ENCODE measurements at places on chromosomes 5 and 9.

- no peak for DNase-seq
These were observed 255.2 kb downstream of the PDZD2 start for GRCh38 chr5:31894141-31894540.

GRCh38 chr9:91295357-91295756 is 66.4 kb downstream of the AUH start:
- no peak for DNase-seq

GRCh38 chr9:125075997-125076396 is 67.3 kb downstream of the SCAI start:
- no peak for DNase-seq

DNA sequence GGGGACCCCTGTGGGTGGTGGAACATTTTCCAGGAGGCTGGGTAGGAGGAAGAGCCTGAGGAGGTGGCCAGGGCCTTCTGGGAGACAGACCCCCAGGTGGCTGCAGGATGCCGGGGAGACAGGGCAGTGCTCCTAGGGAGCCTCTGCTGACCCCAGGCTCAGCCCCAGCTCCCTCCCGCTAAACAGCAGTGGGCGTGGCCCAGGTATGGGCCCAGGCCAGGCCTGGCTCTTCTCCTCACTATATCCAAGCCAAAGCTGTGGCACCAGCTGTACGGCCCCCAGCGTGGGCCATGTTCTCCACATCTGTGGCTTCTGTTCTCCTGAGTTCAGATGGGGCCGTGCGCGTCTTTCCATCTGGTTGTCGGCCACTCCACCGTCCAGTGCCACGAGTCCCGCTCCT is 58.5 kb downstream of the KCNT1 start:
- DNase-seq = no peak

GRCh38 chr5:91381774-91382359 is 1.2 kb downstream of the ARRDC3 start:
- DNase-seq = peak; percentile 72

GRCh38 chr5:148259288-148259687 is 9.3 kb upstream of the SPINK13 start:
- no peak for DNase-seq

DNA sequence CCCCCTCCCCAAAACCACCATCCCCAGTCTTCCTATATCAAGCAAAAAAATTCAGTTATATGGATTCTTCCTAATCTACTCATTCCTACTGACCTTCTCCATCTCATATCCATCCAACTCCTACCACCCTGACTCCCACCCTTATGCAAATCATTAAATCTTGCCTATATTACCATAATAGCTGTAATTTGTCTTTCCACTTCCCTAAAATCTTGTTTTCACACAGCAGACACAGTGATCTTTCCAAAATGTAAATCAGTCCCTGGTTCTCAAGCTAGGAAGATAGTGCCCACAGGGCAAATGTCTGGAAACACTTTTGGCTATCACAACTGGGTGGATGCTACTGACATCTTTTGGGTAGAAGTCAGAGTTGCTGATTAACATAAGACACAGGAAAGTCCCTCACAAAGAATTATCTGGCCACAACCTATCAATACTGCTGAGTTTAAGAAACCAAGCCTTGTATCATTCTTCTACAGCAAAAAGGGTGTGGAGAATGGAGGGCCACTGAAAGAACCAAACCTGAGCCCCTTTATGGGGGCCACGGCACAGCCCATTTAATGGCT is 1.4 kb downstream of the SRA1 start:
- DNase-seq = no peak

DNA sequence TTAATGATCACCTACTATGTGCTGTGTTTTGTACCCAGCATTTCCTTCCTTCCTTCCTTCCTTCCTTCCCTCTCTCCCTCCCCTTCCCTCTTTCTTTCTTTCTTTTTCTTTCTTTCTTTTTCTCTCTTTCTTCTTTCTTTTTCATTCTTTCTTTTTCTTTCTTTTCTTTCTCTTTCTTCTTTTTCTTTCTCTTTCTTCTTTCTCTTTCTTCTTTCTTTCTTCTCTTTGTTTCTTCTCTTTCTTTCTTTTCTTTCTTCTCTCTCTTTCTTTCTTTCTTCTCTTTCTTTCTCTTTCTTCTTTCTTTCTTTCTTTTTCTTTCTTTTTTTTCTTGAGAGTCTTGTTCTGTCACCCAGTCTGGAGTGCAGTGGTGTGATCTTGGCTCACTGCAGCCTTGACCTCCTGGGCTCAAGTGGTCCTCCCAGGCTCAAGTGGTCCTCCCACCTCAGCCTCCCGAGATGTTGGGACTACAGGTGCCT is 165.7 kb upstream of the MVB12B start:
- DNase-seq = no peak

- no peak for DNase-seq
These were observed 2252.4 kb downstream of the MAT2B start for GRCh38 chr5:165757791-165758190.

- DNase-seq = peak; percentile 71
These were observed 60.8 kb downstream of the SH3TC2 start for GRCh38 chr5:149002053-149002452.

DNA sequence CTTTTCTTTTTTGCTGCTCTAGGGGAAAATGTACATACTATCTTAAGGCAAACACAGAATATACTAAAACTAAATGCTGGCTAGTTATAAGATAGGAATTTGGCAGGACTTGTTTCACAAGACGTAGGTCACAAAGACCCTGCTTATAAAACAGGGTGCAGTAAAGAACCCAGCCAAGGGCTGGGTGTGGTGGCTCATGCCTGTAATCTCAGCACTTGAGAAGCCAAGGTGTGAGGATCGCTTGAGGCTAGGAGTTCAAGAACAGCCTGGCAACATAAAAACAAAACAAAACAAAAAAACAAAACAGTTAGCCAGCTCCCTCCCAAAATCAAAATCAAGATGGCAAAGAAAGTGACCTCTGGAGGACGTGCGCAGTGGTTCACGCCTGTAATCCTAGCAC is 49.5 kb upstream of the DENND4C start:
- DNase-seq = no peak

DNA sequence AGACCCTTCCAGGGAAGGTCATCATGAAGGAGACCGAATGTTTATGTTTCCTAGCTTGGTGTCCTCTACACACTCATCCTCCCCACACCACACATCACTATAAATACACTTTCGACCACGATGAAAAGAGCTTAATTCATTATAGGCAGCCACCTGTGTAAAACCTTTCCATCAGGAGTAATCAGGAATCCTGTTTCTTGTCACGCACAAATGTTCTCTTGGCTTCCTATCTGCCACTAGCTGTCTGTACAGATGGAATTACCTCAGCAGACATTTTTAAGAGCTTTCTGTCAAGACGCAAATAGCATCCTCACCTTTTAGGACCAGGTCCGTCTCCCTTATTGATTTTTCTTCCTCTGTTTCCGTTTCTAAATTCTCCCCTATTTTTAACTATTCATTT is 79.1 kb downstream of the CYFIP2 start:
- no peak for DNase-seq

DNA sequence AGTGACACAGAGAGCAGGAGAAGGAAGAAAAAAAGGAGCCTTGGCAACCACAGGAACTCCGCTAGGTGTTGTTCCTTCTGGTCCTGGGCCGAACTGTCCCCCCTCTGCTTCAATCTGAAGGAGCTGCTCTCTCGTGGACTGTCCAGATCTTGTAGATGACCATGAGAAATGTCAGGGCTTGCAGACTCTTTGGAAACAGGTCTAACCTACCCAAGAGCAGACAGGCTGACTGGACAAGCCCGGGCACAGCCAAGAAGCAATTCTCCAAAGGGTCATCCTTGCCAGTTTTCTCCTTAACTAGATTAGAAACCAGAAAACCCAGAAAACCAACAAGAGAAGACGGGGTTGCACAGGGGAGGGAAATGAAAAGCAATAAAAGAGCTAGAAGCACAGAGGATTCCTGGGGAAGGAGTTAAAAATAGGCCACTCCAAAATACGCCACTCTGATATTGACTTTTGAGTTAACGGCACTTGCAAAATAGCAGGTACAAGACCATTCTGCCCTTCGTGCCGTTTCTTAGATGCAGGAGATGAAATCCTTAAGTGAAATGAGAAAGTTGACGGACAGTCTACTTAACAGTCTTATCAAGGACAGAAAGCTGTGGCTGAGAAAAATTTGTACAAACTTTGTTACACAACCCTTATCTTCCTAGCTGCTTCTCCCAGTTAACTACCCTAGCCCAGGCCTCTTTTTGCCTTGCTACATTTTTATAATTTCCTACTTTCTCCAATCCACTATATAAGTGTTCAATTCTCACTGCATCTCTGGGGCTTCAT is 5.8 kb downstream of the GCNT4 start:
- no peak for DNase-seq

GRCh38 chr9:137025517-137025966 is 2.5 kb downstream of the ABCA2 start:
- no peak for DNase-seq

GRCh38 chr9:89911721-89912604 is 307.2 kb downstream of the GADD45G start:
- no peak for DNase-seq

DNA sequence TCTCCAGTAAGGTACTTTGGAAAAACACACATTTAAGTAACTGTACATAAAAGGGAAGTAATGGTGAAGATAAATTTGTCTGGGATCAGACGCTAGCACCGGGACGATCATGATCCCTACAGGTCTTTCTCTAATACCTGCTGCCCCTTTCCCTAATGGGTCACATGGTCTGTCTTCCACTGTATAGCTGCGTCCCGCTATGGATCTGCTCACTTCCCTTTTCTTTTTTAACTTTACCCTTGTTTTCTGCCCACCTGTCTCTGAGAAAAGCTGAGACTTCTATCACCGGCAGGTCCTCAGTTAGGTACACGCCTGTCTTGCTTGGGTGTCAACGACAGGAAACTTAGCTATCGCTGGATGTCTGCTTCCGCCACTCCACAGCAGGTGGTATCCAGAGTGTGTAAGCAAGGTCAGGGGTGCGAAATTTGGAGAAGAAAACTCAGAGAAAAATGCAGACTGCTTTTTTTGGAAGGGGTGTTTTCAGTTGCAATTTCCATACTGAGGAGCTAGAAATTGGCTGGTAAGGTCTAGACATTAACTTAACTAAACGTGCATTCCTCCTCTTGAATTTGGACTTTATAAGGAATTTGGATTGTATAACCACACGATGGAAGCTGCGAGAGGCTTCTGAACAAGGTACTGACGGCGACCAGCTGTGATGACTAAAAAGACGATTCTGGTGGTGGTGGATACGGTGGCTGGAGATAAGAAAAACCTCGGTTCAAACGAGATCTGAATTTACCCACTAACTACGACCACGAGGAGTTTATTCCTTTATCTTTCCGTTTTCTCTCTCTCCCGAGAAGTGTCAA is 1.1 kb upstream of the ICE1 start:
- DNase-seq = no peak

DNA sequence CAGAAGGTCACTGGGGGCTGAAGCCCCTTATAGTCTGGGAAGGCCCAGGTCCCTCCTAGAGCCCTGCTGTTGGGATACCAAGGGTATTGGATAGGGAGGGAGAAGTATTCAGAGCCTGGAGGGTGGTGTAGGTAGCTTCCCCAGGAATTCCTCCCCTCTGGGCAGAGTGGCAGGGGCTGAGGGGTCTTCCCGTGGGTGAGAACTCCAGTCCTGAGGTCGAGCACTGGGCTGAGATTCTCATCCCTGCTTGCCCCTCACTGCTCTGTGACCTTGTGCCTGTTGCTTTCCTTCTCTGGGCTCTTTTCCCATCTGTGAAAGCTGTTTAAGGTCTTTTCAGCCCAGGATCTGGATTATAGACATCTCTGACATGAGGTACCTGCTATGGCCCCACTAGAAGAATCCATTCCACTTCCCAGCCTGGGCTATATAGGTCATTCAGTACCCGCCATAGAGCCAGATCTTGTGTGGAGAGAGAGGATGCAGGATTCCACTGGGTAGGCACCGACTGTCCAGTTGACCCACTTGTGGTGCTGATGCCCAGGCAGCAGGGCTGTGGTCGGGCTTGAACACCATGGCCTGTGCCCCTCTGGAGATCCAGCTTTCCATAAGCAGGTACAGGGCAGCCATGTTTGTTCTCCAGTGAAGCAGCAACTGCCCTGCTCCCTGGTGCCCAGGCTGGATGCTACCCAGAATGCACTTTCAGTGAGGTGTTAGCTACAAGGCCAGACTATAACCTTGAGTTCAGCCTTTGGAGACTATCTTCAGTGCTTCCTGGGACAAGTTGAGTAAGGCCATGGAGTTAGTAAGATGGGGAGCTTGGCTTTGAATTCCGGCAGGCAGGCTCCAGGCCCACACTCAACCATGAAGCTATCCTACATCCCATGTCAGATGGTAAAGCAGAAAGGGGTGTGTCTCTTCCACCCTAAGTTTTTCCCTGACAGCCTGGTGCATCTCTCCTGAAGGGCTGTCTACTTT is 60.1 kb downstream of the AMBP start:
- no peak for DNase-seq

DNA sequence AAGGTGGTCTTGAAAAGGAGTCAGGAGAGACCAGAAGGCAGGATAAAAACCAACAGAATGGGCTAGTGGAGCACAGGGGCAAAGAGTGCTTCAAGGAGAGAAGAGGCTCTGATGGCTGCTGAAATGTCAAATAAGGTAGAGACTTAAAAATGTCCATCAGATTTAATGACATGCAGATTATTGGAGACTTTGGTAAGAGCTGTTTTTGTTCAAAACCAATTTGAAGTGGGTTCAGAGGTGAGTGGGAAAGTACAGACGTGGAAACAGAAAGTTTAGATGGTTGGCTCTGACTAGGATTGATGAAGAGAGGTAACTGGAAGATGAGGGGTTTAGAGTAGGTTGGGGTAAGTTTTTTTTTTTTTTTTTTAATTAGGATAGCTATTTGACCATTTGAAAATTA is 14.1 kb downstream of the SLC25A46 start:
- no peak for DNase-seq

GRCh38 chr5:180070756-180071530 is 616 bp downstream of the RNF130 start:
- DNase-seq = peak; percentile 44

- DNase-seq = no peak
These were observed 1.2 kb downstream of the SPATA24 start for GRCh38 chr5:139402561-139403158.

- peak; percentile 58 for DNase-seq
These were observed 10.3 kb downstream of the TRIM32 start for GRCh38 chr9:116697362-116697761.

DNA sequence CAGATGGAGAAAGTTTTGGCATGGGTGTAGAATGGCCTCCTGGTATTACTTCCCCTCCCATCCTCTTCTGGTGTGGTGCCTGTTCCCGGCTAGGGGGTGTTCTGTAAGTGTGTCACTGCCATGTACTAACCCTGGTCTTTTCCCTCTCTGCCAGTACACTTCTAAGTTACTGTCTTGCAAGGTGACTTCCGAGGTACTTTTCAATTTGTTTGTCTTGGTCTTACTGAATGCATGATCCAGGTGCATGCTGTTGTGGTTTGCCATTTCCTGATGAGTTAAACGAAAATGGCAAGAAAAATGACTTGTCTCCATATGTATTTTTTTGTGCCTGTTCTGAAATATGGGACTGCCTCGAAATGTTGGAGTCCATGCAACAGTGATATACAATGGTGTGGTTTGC is 46.0 kb downstream of the C9orf152 start:
- no peak for DNase-seq

DNA sequence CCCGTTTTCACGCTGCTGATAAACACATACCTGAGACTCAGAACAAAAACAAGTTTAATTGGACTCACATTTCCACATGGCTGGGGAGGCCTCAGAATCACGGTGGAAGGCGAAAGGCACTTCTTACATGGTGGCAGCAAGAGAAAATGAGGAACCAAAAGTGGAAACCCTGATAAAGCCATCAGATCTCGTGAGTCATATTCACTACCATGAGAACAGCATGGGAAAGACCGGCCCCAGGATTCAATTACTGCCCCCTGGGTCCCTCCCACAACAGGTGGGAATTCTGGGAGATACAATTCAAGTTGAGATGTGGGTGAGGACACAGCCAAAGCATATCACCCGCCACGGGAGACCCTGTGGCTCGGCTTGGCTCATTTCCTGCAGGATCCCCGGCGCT is 20.2 kb downstream of the EXD3 start:
- no peak for DNase-seq

Data from hepatic stellate cell (primary cell).